ENCODE measurements at places on chromosomes 4 and X.

DNA sequence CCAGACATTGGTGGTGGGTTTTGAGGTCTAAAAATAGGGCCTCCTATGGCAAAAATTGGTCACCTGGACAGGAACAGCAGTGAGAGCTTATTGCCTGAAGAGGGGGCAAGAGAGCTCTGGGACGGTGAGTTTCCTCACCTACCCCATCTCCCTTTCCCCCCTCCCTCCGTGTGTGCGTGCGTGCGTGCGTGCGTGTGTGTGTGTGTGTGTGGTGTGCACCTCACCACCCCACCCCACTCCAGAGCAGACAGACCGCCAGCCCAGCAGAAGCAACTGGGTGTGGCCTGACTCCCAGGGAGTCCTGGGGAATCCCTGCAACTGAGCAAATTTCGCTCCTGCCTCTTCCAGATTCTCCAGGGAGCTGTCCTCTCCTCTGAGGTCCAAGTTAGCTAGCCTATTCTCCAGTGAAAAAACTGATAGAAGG, 44.7 kb downstream of the PRPS1 start:
- DNase-seq = peak; percentile 50

DNA sequence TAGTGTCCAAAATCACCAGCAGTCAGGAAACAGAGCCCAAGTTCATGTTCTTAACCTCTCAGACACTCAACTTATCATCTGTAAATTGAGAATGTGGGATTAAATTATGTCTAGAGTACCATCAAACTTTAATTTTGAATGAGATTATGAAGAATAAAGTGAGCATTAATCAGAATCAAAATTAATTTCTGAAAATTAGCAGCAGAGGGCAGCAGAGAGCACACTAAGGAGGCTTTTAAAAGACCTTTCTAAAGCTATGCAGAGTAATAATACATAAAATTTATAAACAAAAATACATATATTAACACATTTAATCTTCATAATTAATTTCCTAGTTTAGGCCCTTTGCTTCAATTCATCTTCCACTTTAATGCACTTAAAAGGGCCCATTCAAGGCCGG, 7.1 kb downstream of the TASL start:
- DNase-seq = peak; percentile 14

GRCh38 chr4:140260227-140260626, 106.2 kb upstream of the MAML3 start:
- peak; percentile 62 for DNase-seq

DNA sequence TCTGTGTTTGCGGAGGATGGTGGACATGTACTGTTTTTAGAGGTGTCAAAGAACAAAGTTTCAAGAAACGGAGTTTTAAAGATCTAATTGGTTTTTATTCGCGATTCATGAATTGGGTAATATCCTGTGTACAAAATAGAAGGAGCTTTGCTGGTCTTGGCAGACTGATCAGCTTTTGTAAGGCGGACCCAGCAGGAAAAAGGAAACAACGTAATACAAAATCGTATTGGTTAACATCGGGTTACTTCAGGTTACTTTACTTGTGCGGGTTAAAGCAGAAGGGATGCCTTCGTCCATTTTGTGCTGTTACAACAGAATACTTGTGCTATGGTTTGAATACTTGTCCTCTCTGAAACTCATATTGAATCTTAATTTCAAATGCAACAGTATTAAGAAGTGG, 11.4 kb upstream of the NYX start:
- DNase-seq = no peak

GRCh38 chrX:21379991-21380390, 5.8 kb downstream of the CNKSR2 start:
- no peak for DNase-seq

DNA sequence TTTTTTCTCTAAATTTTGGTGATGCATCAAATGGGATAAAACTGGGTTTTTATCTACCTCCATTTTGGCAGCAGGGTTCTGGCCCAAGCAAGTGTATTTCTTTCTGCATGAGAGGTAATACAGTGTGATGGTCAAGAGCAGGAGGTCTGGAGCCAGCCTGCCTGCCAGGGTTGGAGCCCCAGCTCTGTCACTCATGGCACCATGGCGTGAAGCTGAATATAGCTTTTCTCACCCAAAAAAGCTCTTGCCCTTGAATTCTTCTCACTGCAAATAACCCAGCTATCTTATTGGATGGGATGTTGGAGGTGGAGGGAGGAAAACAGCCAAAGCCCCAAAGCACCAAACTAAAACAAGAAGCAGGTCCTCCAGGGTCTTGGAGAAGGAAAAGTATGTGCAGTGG, 218.4 kb downstream of the ARHGAP10 start:
- no peak for DNase-seq

DNA sequence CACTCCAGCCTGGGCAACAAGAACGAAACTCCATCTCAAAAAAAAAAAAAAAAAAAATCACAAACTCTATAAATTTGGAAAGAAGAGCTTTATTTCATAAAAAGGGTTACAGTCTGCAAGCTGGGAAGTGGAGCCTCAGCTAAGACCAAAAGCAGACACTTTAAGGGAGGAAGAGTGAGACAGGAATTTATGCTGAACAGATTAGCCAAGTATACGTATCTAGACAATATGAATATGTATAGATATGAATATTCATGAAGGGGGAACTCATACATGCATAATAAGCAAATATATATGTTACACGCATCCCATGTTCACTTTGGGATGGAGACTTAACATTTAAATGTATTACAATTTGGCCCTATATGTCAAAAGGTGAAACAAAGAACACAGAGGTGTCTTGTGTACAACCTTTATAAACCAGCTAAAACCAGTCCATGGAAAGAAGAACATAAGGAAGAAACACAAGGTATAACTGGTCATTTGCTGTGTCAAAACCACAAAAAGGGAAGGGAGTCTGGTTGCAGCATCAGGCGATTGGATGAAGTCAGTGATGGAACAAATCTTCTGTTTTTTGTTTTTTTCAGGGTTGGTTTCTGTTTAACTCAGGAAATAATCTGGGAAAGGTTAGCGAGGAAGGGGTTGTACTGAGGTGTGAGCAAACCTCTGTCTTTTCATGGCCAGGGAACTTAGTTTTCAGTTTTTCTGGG, 130.0 kb upstream of the MAOA start:
- no peak for DNase-seq

DNA sequence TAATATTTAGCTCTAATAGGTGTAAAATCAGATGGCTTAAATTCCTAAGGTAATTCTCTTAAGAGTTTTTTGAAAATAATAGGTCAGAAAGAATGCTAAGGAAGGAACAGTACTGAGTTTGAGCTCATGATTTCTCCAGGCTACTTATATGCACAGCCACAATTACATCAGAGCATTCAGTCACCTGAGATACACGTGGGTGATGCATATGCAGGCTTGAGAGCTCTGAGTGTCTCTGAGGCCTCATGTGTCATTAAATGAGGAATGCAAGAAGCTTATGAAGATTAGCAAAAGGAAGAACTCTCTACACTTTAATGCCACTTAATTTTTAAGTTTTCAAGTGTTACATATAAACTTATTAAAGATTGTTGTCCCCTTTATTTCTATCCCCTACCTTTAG, 124.0 kb upstream of the STIM2 start:
- DNase-seq = no peak

- DNase-seq = no peak
Measured at GRCh38 chr4:38670939-38671591, 7.1 kb downstream of the KLF3 start.

DNA sequence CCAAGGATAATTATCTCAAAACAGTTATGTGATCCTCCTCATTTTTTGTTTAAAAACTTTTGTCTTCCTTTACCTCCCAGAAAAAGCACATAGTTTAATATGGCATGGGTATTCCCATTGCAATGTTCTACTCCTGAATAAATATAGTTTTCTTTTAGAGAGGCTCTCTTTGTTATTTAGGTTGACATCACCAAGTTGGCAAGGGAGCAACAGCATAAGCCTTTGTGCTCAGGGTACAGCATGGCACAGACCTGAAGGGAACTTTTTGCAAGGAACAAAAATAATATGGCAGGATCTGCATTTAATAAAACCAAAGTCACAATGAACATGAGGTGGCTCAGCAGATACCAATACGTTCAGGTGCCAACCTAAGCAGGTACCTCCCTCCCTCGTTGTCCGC, 47.1 kb upstream of the NPY2R start:
- DNase-seq = no peak

DNA sequence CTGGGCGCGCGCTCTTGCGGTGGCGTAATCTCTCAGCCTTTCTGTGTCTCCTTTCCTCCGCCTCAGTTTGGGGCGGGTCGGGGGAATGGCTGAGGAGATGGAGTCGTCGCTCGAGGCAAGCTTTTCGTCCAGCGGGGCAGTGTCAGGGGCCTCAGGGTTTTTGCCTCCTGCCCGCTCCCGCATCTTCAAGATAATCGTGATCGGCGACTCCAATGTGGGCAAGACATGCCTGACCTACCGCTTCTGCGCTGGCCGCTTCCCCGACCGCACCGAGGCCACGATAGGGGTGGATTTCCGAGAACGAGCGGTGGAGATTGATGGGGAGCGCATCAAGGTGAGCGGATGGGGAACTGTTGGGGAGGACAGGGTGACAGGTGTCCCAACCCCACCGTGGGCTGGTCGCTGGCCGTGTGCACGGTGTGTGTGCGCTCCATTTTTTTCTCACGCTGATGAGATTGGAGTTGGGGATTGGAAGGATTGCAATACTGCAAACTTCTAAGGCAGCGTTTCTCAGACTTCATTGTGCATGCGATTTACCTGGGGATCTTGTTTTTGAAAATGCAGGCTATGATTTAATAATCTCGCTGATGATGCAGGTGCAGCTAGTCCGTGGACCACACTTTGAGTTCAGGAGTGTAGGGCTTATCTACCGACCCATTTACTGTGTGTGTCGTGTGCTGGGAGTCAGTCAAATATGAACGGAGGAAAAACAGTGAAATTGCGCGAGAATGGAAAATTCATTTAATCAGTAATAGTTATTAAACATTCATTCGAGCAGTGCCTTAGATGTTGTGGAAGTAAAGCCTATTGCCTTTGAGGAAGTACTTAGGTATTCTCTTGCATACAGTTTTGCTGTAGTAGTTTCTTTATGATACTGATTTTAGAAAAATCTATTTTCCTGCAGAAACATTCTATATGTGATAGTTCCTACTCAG, at the start of gene RAB33B:
Gene RAB33B, plus strand, starts transcription at position 11 of the 935 bp plus-strand sequence. Its CDS starts 75 bp downstream, at position 86.
- no peak for DNase-seq

DNA sequence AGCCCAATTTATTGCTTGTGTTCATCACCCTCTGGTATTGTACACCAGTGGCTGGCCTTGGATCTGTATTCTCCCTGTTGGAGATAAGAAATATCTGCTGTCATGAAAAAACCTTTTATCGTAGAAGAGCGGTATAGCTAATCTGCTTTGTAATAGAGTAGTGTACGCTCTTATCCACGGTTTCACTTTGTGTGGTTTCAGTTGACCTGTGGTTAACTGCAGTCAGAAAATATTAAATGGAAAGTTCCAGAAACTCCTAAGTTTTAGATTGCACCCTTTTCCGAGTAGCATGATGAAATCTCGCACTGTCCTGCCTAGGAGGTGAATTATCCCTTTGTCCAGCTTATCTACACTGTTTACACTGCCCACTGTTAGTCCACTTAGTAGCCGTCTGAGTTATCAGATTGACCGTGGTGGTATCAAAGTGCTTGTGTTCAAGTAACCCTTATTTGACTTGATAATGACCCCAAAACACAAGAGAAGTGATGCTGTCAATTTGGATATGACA, 42.4 kb downstream of the KDM6A start:
- DNase-seq = no peak

- peak; percentile 50 for DNase-seq
Measured at GRCh38 chr4:113411496-113411938, 350.0 kb downstream of the CAMK2D start.

DNA sequence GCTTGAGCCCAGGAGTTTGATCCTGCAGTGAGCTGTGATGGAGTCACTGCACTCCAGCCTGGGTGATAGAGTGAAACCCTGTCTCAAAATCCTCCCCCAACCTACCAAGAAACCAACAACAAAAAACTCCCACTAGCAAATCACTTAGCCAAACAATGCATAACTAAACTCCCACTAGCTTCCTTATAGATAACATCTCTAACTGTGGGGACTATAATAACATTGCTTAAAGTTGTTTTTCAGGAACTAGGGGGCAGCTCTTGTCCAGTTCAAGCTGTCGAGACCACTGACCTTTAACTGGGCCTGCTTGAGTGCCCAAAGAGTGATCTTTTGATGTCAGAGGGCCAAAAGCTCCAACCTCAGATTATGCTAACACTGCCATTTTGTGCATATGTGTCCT, 81.7 kb downstream of the FREM3 start:
- DNase-seq = no peak

GRCh38 chr4:147733716-147734344, 1.9 kb downstream of the ARHGAP10 start:
- no peak for DNase-seq

DNA sequence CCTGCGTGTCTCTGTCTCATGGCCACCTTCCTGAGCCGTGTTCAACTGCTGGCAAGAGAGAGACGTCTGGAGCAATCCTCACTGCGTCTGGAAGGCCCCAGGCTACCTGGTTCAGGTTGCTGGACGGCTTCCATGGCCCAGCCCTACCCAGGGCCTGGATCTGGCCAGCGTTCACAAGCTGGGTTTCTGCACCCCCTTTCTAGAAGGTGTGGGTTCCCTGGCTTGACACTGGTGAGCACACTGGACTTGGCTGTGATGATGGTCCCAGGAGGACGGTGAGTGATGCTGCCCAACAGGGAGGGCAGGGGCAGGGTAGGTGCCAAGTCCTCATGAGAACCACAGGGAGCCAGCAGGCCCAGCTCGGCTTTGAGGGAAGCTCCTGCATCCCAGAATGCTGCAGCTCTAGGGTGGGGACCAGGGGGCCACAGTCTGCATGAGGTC, 63.4 kb downstream of the HTRA3 start:
- DNase-seq = no peak

All from kidney glomerular epithelial cell (primary cell).